ENCODE measurements at places on chromosomes 2 and 18. TPM values are rescaled to one million over a fixed set of nuclear protein-coding genes. Genes with fewer than 3 reads are reported as not detected.

The AQP12B gene
- polyA plus RNA-seq: 0.51 TPM

The AKAIN1 gene
- not detected for polyA plus RNA-seq

The MDH1B gene
- 16.2 TPM for polyA plus RNA-seq

The OTOS gene
- 0.36 TPM for polyA plus RNA-seq

The CTAGE1 gene
- polyA plus RNA-seq: not detected

The UGT1A5 gene
- not detected for polyA plus RNA-seq

The CD28 gene
- polyA plus RNA-seq: 1.9 TPM

The ACTR2 gene
- 209 TPM for polyA plus RNA-seq

The RAB27B gene
- polyA plus RNA-seq: 3.7 TPM

The AMER3 gene
- 0.03 TPM for polyA plus RNA-seq

DNA sequence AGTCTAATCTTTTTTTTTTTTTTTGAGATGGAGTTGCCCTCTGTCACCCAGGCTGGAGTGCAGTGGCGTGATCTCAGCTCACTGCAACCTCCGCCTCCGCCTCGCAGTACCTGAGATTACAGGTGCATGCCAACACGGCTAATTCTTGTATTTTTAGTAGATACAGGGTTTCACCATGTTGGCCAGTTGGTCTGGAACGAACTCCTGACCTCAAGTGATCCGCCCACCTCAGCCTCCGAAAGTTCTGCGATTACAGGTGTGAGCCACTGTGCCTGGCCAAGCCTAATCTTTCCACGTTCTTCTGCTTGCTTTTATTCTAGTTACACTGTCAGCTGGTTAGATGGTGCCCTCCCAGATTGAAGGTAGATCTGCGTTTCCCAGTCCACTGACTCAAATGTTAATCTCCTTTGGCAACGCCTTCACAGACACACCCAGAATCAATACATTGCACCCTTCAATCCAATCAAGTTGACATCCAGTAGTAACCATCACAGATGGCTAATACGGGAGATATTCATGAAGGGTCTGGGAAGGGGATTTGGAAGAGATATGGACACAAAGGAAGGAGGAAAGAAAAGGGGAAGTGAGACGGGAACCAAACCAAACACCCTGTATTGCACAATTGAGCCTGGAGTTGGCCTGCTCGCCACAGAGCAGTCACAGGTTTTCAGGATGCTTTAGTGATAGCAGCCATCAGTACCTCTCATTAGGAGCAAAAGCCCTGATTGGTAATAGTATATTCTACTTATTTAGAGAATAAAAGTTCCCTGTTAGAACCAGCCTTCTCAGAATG is 229.8 kb downstream of the PIK3C3 start:
- no peak for DNase-seq

DNA sequence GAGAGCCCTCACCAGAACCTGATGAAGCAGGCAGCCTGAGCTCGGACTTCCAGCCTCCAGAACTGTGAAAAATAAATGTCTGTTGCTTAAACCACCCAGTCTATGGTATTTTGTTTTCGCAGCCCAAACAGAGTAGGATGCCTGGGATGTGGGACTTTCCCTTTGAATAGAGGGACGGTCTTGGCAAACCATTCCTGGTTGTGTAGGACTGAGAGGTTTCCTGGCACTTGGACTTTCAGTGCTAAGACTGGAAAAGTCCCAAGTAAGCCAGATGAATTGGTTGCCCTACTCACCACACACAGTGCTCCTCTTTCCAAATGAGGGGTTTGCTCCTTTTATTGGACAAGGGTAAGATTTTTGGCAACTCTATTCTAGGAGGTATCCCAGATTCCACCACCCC is 46.8 kb upstream of the ACMSD start:
- no peak for DNase-seq

GRCh38 chr2:151576080-151576479 is 158.2 kb downstream of the NEB start:
- DNase-seq: no peak

- peak; percentile 12 for DNase-seq
Measured at GRCh38 chr18:68439642-68440041, 275.3 kb downstream of the TMX3 start.

GRCh38 chr2:102110596-102111334 is 31.8 kb upstream of the IL1R1 start:
- DNase-seq: no peak

GRCh38 chr2:69481421-69481820 is 44.2 kb upstream of the NFU1 start:
- DNase-seq: no peak

DNA sequence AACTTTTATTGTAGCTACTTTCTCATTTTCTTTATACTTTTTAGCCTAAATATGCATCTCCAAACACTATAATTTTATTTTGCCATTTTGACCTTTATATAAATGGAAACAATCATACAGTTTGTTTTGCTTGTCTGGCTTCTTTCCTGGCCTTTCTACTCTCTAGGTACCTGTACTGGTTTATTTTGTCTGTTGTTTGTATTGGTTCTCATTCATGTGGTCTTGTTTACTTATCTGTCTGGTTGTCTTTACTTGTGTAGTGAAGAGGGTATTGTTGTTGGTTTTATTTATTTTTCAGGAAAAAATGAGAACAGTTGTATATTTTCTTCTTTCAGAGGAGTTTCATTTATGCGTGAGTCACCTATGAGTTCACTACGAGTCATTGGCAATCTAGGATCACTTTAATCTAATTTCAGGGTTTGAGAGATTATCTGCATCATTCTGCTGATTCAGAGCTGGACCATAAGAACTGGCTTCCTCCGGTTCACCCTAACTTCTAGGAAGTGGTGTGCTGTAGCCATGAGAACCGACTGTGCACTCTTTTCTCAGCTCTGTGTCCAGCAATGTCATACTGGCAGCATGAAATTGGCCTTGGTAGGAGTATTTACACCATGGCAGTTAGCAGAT is 33.1 kb upstream of the HDAC4 start:
- no peak for DNase-seq

- DNase-seq: peak; percentile 69
Measured at GRCh38 chr2:62287899-62288880, 92.3 kb downstream of the B3GNT2 start.

GRCh38 chr18:44742718-44743311 is 62.1 kb downstream of the SETBP1 start:
- DNase-seq: no peak

- DNase-seq: no peak
Measured at GRCh38 chr2:139177041-139177440, 396.9 kb upstream of the NXPH2 start.

- no peak for DNase-seq
Measured at GRCh38 chr2:84970210-84970867, 622 bp upstream of the KCMF1 start.

GRCh38 chr2:41621095-41621494 is 426.7 kb upstream of the PKDCC start:
- no peak for DNase-seq

DNA sequence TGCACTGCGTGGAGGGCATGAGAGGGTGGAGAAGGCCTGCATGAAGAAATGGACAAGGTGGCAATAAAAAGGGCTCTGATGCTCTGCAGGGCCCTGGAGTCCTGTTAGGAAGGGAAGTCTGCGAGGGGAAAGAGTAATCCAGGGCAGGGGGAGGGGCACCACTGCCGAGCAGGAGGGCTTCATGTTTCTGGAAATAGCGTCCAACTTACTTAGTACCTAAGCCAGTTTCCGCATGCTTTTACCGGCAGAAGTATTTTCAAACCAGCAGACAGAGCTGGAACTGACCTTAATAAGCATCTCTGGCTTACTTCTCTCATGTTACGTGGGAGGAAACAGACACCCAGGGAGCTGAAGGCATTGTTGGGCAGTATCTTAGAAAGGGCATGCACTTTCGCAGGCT is 156.7 kb downstream of the GALNT14 start:
- DNase-seq: no peak

DNA sequence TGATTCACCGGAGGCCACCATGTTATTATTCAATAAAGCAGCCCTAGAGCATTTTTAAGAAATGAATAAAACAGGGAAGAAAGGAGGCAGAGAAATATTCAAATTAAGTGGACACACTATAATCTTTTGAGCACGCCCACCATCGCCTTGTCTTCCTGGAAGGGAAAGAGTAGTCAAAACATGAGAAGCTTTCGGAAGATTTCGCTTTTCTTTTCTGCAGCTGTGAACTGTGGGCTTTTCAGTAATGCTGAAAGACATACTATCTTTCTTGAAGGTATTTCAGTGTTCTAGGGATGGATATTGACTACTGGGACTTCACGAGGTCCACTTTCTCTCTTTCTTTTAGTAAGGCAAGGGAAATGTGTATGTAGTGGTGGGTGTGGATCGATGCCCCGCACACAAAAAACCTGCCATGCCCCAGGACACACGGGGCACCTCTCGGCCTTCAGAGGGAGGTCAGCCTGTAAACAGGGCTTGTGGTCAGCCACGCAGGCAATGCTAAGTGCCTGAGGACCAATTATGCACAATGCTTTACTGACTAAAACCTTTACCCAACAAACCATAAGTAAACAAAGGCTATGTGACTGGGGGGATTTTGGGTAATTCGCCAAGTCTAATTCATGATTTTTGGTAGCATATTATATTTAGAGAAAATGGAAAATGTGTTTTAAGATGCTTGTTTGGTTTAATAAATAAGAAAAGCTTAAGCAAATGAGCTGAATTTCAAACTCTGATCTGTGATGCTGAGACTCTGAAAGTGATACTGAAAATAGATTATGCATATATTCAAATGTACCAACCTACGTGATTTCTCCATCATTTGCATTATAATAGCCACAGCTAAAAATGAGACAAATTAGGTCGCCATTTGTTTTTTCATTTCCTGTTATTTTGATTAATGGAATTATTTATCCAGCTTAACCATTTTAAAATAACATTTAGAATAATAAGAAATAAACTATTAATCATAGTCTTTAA is 130.5 kb downstream of the ZNF516 start:
- no peak for DNase-seq

- DNase-seq: no peak
Measured at GRCh38 chr2:126634273-126634861, 21.6 kb upstream of the GYPC start.

DNA sequence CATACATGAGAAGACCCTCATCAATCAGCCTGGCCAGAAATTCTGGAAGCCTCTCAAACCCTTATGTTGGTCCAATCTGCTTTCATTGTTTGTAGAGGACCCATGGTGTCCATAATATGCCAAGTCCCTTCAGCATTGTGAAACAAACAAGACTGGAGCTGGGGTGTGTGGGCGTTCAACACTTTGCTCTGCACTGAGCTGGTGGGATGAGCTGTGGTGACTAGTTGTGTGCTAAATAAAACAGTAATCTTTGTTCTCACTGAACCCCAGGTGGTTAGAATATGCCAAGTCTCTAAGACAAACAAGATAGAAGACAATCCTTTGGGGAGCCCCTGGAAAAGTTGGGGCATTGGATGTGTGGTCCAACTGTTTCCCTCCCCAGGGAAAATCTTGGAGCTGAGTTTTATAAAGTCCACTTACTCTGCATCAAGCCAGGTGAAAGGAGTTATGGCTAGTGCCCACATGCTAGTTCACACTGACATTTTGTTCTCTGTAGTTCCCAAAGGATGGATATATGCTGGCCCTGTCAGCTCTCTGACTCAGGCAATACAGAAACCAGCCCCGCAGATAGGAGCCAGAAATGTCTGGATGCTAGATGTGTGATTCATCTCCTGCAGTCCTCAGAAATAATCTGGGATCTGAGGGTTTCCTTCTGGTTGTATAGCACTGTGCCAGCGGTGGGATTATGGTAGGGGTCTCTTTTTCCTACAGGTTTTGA is 260.2 kb downstream of the TMX3 start:
- DNase-seq: no peak

DNA sequence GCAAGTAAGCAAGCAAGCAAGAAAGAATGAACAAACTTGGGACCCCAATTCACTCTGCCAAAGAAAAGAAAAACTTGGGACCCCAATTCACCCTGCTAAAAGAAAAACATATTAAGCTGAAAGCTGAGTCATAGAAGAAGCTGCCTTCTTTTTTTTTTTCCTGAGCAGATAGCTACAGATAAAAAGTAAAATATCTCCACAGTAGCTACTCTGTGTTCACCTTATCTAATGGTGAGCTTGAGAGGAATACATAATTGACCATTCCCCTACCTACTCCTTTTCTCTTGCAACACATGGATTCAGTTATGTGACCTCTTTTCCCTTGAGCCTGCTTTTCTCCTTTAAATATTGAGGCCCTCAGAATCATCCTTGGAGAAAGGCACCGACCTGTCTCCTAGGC is 63.0 kb downstream of the MCFD2 start:
- DNase-seq: no peak

GRCh38 chr2:162125138-162125537 is 26.9 kb downstream of the GCG start:
- DNase-seq: no peak

GRCh38 chr18:11258039-11258610 is 108.8 kb upstream of the PIEZO2 start:
- no peak for DNase-seq

DNA sequence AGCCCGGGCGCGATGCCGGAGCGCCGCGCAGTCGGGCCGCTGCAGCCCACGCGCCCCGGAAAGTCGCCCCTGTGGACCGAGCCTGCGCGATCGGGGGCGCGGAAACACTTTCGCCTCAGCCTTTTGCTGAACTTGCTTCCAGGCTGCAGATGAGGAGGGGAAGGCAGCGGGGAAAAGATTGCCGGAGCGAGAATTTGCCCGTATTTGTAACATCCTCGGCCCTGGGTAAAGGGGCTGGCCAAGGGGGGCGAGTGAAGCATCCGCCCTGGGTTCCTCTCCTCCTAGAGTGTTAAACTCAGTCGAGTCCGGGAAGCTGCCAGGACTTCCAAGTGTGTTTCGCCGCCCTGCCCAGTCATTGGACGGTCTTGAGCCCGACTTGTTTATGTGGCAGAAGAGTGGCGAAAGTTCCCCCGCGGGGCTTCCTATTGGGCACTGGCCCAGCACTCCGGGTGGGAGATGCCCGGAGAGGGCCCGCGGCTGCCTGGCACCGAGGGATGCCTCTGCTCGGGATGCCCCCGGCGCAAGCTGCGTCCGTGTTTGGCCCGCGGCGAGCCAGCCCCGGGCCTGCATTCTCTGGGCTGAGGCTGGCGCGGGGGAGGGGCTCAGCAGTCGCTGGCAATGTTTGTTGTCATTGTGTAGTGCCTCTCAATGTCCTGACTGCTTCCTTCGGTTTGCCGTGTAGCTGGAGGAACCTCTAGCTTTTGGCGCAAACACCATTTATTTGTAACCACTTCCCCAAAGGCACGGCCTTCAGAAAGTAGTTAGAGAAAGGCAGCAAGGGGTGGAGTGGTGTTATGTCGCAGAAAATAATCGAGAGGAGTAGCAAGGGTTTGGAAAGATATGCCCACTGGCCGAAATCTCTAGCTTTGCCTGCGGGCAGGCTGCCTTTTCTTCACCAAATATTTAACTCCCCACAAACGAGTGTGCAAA is 1.1 kb downstream of the CYBRD1 start:
- DNase-seq: peak; percentile 46

DNA sequence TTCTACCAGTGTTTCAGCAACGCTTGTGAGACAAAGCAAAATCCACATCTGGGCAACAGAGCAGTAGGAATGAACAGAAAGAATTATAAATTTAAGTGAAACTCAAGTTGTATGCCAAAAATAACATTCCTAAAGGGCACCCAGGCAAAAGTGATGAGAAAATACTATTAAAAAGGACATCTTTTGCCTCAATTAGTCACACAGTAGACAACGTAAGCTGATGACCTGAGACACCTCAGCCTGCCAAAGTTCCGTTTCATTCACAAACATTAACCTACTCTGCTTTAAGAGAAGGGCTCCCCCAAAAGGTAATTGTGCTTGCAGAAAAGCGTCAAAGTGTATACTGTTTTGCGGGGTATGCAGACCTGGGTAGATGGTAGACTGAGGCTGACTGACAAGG is 7.2 kb downstream of the HDLBP start:
- no peak for DNase-seq

Measured in renal cortex interstitium (tissue), 15 donors.